ENCODE measurements at places on chromosomes 2 and 18. TPM values are rescaled to one million over a fixed set of nuclear protein-coding genes. Genes with fewer than 3 reads are reported as not detected.

DNA sequence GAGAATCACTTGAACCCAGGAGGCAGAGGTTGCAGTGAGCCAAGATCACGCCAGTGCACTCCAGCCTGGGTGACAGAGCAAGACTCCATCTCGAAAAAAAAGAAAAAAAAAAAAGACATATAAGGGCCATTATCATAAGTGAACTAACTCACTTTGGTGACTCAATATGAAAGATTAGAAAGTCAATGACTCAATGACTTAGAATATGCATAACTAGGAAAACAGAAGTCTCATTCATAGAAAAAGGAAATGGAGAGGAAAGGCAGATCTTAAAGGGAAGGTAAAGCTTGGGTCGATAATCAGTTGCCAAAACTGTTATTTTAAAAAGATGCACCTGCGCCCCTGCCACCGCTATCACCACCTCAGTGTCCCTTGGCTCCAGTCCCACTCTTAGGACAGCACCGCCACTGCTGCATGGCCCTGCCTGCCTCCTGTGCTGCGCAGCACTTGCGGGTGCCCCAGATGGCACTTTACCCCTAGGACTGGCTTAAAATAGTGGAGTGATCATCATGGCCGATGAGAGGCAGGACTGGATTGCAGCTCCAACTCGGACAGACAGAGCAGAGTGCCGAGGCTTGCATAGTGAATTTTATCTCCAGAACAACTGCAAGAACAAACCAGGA lies 54.7 kb downstream of the INO80D start:
- H3K27ac ChIP-seq = no peak overlapping the region
- no peak overlapping the region for H3K4me3 ChIP-seq
- no peaks in the 10 kb centered on the region for H3K27me3 ChIP-seq
- DNase-seq = no peak
- H3K36me3 ChIP-seq = no peaks in the 10 kb centered on the region

GRCh38 chr2:122322815-122323214 lies 567.4 kb downstream of the TSN start:
- H3K27me3 ChIP-seq = no peaks in the 10 kb centered on the region
- DNase-seq = no peak
- H3K4me3 ChIP-seq = no peak overlapping the region
- H3K4me1 ChIP-seq = no peaks in the 10 kb centered on the region
- no peak overlapping the region for H3K27ac ChIP-seq

- no peak overlapping the region for H3K4me3 ChIP-seq
- no peak for DNase-seq
- peaks cover 3% of the 10 kb centered on the region for H3K36me3 ChIP-seq
- H3K27me3 ChIP-seq = no peaks in the 10 kb centered on the region
Measured at GRCh38 chr2:118105497-118105896, 17.2 kb downstream of the INSIG2 start.

DNA sequence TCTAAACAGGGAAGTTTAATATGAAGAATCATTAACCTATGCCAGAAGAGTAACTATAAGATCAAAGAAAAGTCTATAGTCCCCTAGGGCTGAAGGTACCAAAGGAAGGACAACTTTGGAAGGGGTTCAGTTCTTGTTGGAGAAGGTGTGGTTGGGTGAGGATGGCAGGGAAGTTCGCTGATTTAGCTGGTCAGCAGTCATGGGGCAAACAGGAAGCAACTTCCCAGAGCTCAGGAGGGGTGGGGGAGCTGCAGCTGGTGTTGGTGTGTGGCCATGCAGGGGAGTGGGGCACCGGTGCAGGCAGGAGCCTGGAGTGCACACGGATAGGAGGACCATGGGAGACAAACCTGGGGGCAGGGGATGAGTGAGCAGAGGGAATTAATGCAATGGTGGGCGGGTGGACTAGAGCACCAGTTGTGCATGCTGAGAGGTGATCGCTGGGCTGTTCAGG lies 34.0 kb downstream of the FHOD3 start:
- no peak overlapping the region for H3K4me3 ChIP-seq
- H3K36me3 ChIP-seq = no peaks in the 10 kb centered on the region
- no peaks in the 10 kb centered on the region for H3K4me1 ChIP-seq
- no peak for DNase-seq
- H3K27ac ChIP-seq = no peak overlapping the region

The TRPM8 gene
- 3.9 TPM for total RNA-seq

GRCh38 chr2:215137741-215138340 lies 585 bp downstream of the ABCA12 start:
- no peak for DNase-seq
- no peaks in the 10 kb centered on the region for H3K27me3 ChIP-seq
- H3K27ac ChIP-seq = no peak overlapping the region
- H3K4me3 ChIP-seq = no peak overlapping the region
- no peaks in the 10 kb centered on the region for H3K4me1 ChIP-seq
- H3K36me3 ChIP-seq = no peaks in the 10 kb centered on the region

The HRH4 gene
- not detected for total RNA-seq

DNA sequence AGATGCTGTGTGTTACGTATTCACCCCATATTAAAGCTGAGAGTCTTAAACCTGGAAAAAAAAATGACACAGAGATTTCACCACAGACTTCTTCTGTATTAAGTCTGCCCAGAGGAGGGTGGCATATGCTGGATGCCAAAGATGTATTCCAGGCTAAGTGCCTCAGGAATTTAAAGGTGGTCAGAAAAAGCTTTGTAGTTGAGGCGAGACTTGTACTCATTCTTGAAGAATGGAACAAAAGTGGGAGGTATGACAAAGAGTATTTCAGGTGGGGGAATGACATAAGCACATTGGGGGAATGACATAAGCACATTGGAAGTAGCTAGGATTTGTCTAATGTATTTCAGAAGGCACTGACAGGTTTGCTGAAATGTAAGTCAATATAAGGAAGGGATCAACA lies 98.6 kb downstream of the BABAM2 start:
- H3K27ac ChIP-seq = no peak overlapping the region
- DNase-seq = no peak
- no peak overlapping the region for H3K4me3 ChIP-seq
- no peaks in the 10 kb centered on the region for H3K4me1 ChIP-seq
- no peaks in the 10 kb centered on the region for H3K27me3 ChIP-seq

DNA sequence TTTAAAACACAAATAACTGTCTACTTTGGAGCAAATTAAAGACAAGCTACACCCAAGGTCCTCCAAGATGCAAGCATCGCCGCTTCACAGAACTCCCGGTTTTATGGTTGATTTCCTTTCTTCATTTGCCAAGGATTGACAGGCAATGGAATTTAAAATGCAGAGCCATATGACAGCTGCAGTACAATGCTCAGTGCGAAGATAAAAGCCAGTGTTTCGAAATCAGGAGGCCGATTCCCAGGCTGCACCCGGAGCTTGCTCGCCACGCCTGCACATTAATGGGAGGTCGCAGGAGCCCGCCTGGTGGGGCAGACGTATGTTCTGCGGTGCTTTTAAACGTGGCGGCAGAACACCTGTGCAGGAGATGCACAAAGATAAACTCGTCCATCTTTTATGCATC lies 727.6 kb upstream of the SOX11 start:
- no peak for DNase-seq
- no peaks in the 10 kb centered on the region for H3K36me3 ChIP-seq
- no peak overlapping the region for H3K4me3 ChIP-seq
- no peak overlapping the region for H3K27ac ChIP-seq

DNA sequence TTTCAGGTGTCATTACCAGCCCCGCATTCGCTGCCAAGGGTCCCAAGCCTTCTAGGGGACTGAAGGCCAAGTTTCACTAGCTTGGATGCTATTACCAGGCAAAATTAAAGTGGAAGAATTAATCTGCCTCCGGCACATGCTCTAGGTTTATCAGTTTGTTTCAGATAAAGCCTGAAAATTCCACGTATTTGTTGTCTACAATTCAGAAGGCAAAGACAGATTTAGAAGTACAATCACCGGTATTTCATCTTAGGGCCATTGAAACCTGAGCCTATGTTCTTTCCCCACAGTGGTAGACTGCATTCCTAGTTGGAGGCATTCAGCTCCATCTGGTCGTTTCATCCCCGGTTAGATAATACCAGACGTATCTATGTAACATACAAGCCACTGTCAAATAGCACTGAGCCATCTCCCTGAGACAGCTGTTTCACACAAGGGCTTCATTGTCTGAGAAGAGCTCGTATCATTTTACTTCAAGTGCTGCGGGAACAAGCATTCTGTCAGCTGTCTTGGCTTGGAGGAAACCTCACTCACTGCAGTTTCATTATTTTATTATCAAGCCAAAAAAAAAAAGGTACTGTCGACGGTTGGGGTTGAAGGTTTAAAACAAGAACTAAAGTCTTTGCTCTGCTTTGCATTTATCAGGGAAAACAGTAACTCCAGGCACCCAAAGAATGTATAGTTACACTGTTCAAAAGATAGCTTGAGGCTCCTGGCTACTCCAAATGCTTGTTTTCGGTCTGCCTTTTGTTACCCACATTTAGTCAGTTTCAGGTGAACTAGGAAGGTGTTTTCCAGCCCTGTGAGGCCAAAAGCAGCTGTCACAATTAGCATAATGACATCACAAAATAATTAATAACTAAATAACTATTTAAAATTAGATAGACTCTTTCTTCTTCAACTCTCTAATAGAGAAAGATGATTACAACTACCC lies 76.7 kb downstream of the TGIF1 start:
- H3K4me3 ChIP-seq = peak overlapping the region; percentile 19
- H3K27me3 ChIP-seq = no peaks in the 10 kb centered on the region
- DNase-seq = no peak
- no peaks in the 10 kb centered on the region for H3K36me3 ChIP-seq

- peak; percentile 74 for DNase-seq
- H3K36me3 ChIP-seq = no peaks in the 10 kb centered on the region
- no peaks in the 10 kb centered on the region for H3K4me1 ChIP-seq
- no peak overlapping the region for H3K4me3 ChIP-seq
Measured at GRCh38 chr2:34104601-34105000, 505.5 kb upstream of the FAM98A start.

The CHRNG gene
- not detected for total RNA-seq

- peak overlapping the region; percentile 74 for H3K27ac ChIP-seq
- H3K4me3 ChIP-seq = peak overlapping the region; percentile 66
- H3K4me1 ChIP-seq = peaks cover 29% of the 10 kb centered on the region
- H3K27me3 ChIP-seq = no peaks in the 10 kb centered on the region
- peaks cover 11% of the 10 kb centered on the region for H3K36me3 ChIP-seq
Measured at GRCh38 chr18:9135081-9135911, 1.3 kb upstream of the ANKRD12 start.

GRCh38 chr2:108805782-108806181 lies 19.2 kb downstream of the CCDC138 start:
- no peak for DNase-seq
- peaks cover 18% of the 10 kb centered on the region for H3K36me3 ChIP-seq
- H3K27me3 ChIP-seq = no peaks in the 10 kb centered on the region
- no peak overlapping the region for H3K4me3 ChIP-seq
- no peak overlapping the region for H3K27ac ChIP-seq

- H3K36me3 ChIP-seq = no peaks in the 10 kb centered on the region
- H3K4me3 ChIP-seq = no peak overlapping the region
- H3K4me1 ChIP-seq = no peaks in the 10 kb centered on the region
- H3K27ac ChIP-seq = no peak overlapping the region
Measured at GRCh38 chr2:38981003-38981669, 91.5 kb downstream of the ARHGEF33 start.

DNA sequence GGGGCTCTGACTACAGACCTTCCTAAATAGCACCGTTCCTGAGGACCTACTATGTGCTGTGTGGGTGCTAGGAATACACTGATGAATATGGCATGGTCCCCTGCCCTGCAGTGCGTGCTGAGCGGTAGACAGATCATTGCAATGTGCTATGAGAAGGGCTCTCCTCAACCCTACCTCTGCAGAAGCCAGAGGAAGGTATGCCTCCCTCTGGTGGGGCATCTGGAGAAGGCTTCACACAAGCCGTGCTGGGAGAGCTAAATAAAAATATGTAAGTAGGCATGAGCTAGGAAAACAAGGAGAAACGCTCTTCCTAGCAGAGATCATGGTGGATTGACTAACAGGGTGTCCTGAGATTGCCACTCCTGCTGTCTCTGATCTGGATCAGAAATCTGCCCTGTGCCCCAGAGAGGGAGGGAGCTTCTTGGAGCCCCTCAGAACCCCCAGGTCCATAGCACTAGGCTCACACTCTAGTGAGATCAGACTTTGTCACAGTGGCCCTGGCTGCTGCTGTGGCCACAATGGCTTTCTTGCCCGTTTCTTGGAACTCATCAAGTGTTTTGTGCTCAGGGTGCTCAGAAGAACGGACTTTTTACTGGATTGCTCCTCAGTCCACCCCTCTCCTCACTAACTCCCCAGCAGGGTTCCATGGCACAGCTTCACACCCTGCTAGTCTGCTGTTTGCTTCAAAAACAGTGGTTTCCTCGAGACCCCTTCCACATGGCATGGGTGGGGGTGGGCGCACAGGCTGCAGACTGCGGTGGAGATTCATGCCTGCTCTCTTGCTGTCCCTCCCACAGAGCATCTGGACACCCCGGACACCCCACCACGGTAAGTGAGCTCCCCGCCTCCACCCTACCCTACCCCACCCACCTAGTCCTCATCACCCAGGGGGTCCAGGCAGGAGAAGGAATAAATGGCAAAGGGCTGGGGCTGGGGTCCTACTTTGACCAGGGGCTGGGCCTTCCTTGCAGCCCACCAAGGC lies 14.2 kb downstream of the SIGLEC15 start:
- H3K36me3 ChIP-seq = no peaks in the 10 kb centered on the region
- H3K27ac ChIP-seq = peak overlapping the region; percentile 23
- H3K27me3 ChIP-seq = no peaks in the 10 kb centered on the region
- DNase-seq = no peak
- H3K4me3 ChIP-seq = no peak overlapping the region

- DNase-seq = no peak
- no peaks in the 10 kb centered on the region for H3K27me3 ChIP-seq
- no peak overlapping the region for H3K27ac ChIP-seq
- H3K4me3 ChIP-seq = no peak overlapping the region
- H3K4me1 ChIP-seq = no peaks in the 10 kb centered on the region
Measured at GRCh38 chr18:34734056-34734455, 24.0 kb downstream of the DTNA start.

The SERPINB13 gene
- total RNA-seq = not detected

DNA sequence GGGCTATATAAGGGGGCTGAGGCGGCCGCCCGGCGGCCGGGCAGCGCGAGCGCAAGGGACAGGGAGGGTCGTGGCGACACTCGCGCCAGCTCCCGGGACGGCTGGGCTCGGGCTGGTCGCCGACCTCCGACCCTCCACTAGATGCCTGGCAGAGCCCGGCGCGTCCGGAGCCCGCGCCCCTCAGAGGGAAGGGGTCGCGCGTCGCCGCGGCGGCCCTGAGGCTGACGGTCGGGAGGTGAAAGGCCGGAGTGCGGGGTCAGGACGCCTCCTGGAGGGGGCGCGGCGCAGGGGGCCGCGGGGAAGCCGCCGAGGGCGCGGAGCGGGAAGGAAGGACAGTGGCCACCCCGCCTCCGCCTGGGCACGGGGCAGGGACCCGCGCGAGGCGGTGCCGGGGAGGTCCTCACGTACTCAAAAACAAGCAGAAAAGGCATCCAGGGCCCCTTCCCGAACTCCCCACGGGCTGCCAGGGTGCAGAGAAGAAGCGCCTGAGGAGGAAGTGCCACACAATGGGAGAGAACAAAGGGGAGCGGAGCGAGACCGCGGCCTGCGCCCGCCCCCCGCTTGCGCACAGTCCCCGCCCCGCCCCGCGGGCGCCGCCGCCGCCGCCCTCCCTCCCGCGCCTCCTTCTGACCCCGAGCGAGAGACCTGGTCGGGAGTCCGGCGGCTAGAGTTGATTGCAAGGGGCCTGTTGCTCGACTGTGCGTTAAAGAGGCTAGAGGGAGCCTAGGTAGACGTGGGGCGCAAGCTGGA lies 776 bp upstream of the KLF7 start:
- H3K4me3 ChIP-seq = peak overlapping the region; percentile 74
- DNase-seq = no peak
- H3K27ac ChIP-seq = peak overlapping the region; percentile 87
- H3K36me3 ChIP-seq = no peaks in the 10 kb centered on the region
- H3K27me3 ChIP-seq = no peaks in the 10 kb centered on the region

GRCh38 chr2:151996243-151997003 lies 102.4 kb downstream of the CACNB4 start:
- no peak overlapping the region for H3K4me3 ChIP-seq
- H3K27me3 ChIP-seq = peaks cover 2% of the 10 kb centered on the region
- no peaks in the 10 kb centered on the region for H3K4me1 ChIP-seq
